ENCODE measurements at places on chromosomes 6 and 20.
A peak's percentile ranks its signal among the peaks of the same experiment; 100 is the strongest.

GRCh38 chr6:113971741-113972140 is 793 bp upstream of the HDAC2 start:
- DNase-seq: no peak

- no peak for DNase-seq
These were observed 133.3 kb upstream of the ARMC2 start for GRCh38 chr6:108714766-108715414.

GRCh38 chr6:135944120-135944519 is 92.6 kb downstream of the PDE7B start:
- no peak for DNase-seq

- no peak for DNase-seq
These were observed 78.6 kb downstream of the TNFRSF21 start for GRCh38 chr6:47231151-47231550.

DNA sequence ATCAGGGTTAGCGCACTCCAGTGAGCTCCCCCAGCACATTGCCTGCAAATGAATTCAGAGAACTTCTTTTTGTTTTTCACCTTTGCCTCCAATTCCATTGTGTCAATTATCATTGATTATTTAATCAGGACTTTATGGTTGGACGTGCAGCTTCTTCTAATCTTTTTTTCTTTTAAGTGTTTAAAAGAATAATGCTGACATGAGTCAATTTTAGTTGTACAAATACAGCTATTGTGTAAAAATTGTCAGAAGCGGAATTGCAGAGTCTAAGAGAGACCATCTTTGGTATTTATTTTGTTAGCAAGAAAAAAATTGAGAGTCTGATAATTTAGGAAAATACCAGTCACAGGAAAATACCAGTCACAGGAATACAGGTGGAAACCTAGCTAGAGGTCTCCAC is 5.5 kb downstream of the ABT1 start:
- DNase-seq: no peak

DNA sequence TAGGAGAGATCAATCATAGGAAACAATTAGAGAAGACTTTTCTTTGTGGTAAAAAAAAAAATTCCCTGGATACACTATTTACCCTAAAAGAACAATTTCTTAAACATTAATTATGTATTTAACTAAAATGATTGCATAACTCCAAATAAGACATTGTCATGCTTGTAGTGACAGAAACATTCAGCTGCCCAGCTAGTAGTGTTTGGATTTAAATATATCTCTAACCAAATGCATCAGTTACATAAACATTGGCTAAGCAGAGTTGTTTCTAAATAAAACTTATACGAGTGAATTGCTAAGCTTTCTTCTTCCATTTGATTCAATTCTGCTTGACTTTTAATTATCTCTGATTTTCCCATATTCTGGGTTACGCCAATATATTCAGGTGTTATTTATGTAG is 23.7 kb downstream of the MLIP start:
- DNase-seq: no peak

GRCh38 chr6:149112976-149113375 is 204.5 kb upstream of the TAB2 start:
- no peak for DNase-seq

DNA sequence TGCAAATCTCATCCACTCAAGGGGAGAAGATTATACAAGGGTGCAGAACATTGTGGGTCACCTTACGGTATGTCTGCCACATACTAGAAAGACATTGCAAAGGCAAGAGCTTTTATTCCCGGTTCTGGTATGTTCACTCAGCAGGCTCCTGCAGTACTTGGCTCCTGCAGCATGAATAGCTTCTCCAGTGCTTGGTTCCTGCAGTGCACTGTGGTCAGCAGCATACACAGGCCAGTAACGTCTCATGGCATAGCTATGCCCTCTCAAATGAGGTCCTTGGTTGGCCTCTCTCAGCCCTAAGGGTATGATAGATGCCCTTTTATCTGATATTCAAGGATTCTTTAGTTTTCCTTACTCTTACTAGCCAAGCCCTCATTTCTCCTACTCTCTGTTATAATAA is 12.6 kb downstream of the TCP11 start:
- no peak for DNase-seq

DNA sequence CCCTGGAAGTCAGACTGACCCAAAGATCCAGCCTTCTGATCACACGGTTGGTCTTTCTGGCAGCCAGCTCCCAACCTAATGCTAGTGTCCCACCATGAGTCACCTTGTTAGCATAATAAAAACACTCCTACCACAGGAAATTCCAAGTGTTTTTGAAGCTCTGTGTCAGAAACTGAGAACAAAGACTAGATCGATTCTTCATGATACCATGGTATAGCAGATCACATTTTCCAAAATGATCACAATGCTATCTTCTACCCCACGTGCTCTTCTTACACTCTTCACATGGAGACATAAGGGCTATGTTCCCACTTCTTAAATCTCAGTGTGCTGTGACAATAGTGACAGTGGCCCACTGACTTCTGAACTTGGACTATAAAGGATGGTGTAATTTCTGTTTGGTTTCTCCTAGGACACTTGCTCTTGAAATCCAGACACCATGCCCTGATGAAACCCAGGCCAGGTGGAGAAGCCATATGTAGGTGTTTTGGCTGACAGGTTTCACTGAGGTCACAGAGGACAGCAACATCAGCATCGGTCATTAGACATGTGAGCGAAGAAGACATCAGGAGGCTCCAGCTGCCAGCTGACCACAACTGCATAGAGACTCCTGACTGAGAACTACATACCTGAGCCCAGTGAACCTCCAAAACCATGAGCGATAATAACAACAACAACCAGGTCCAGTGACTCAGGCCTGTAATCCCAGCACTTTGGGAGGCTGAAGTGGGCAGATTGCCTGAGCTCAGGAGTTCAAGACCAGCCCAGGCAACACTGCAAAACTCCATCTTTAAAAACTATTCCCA is 57.5 kb downstream of the MKKS start:
- no peak for DNase-seq

DNA sequence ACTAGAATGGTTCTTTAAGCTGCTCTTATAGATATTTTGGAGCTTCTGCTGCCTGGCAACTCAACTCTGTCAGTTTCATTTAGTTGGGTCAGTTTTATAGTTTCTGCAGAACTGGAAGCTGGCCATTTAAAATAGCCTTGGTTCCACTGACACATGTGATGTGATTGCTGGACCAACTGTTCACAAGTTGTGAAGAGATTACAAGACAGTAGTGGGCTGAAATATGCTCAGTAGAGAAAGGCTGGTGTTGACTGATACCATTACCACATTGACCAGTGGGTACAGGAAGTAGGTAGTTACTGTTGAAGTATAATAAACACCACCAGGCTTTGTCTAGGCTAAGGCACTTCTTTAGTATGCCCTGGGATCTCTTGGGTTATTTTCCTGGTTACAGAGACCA is 39.0 kb downstream of the BCKDHB start:
- DNase-seq: no peak

DNA sequence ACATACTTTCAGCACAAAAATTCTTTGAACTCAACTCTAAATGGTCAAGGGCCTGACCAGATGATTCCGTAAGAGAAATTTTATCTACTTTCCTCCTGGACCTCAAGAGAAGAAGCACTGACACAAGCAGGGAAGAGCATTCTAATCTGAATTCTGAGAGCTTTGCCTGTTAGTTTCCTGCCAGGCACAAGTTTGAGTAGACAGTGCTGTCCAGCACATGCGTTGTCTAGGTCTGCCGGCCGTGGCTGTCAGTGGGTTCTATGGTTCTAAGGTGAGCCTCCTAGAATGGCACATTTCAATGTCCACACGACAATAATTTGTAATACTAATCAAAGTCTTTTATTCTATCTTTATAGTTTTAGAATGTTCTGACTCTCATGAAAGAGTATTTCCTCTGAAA is 91.9 kb downstream of the RFPL4B start:
- no peak for DNase-seq

DNA sequence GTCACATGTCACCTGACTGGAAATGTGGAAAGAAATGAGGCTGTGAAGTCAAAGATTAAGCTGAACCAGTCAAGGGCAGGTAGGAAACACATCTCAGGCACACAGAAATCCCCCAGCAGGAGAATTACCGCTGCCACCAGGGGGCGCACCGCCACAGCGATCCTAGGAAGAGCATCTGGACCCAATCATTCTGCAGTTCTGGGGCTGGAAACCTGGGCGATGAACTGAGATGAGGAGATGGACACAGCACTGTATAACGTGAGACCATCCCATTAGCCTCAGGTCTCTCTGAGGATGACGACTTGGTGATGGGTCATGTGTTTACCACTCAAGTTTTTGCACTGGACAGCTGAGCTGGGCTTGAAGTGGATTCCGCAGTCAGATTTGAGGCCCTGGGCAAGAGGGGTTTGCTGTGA is 6.5 kb upstream of the SLC24A3 start:
- peak; percentile 83 for DNase-seq

DNA sequence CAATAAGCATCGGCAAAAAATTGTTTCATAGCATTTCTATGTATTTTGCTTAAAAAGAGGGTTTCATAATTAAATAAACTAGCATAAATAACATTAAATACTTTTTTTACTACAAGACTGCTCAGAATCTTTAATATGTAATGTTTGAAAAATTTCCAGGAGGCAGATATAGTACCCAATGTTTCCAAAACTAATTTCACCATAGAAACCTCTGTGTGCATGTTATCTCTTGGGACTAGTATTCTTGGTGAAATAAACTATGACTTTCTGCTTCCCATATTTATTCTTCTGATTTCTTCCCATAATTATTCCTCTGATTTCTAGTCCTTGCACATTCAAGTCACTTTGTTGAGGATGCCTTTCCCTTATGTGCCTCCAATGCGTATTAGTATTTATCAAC is 94.5 kb downstream of the PTPRK start:
- no peak for DNase-seq

- no peak for DNase-seq
These were observed 175.3 kb upstream of the RALGAPA2 start for GRCh38 chr20:20887593-20888265.

DNA sequence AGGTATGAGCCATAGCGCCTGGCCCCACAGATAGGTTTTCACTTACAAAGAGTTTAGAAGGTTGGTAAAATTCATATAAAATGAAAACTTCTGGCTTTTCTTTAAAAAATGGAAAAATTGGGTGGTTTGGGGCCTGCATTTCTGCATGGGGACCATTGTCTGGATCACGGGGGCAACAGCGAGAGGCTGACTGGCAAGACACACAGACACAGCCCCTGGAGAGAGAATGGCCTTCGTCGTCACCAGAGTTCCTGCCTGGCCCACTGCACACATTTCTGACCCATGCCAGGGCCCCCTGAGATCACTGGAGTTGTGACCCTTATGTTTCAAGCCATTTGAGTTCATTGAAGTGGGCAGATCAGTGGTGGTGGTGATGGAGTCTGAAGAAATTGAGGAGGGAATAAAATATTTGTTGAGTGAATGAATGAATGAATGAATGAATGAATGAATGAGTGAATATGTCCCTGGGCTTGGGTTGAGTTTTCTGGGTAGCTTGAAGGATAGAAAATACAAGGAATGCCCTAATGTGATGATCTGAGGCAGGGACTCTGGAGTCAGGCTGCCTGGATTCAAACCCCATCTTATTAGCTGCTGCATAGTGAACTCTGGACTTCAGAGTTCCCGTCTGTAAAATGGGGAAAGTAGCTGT is 173.8 kb downstream of the ZFP64 start:
- no peak for DNase-seq

GRCh38 chr6:87728706-87729105 is 26.7 kb upstream of the AKIRIN2 start:
- DNase-seq: no peak

- DNase-seq: no peak
These were observed 851 bp downstream of the SNX5 start for GRCh38 chr20:17967521-17968365.

GRCh38 chr6:164184410-164184809 is 769.9 kb downstream of the QKI start:
- no peak for DNase-seq

DNA sequence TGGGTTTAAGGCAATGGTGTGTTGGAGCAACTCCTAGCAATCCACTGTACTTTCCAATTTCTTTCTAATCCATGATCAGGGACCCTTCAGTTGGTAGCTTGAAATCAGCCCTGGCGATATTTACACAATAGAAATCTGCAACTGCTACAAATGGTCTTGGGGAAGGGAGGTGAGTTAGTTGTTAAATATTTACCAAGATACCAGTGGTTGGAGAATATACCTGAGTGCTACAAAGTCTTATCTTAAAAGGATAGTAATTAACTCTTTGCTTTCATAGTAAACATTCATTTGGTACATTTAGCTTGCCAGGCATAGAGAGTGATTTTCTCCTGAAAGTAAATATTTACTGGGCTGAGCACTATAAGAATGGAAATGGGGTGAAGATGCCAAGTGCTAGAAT is 568.2 kb downstream of the BCKDHB start:
- DNase-seq: no peak

DNA sequence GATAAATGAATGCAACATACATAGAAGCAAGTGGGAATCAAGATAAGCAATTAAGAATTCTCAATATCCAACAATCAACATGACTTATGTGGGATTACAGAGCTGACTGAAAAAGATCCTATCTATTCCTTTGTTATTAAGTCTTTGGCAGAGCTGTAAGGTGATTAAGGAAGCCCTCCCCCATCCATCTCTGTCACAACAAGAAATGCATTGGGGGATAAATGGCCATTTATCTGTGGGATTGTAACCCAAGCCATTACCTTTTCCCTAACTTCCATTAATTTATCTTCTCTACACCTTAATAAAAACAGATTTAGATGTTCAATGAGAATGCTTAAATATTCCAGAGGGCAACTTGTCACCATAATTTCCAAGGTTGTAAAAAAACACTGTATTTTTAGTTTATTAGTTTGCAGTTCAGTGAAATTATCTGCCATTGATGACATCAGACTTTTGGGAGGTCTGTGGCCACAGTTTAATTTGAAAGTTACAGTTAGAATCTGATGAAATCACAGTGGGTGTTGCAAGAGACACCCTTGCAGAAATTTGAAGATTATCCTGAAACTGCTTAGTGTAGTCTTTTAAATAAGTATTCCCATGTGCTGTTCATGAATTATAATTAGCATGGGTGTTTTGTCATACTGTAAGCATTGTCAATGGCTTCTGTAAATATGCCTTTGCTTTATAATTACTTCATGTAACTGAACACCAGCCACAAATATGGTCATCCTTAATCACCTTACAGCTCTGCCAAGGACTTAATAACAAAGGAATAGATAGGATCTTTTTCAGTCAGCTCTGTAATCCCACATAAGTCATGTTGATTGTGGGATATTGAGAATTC is 49.4 kb upstream of the FYN start:
- DNase-seq: peak; percentile 14

- no peak for DNase-seq
These were observed 547.8 kb downstream of the PTPRT start for GRCh38 chr20:42641886-42642285.

Data from tibial nerve (tissue), 4 donors.